Pancreas (tissue), 10 donors: ENCODE measurements at places on chromosomes 12 and 14.

- no peak for DNase-seq
These were observed 79.5 kb downstream of the SINHCAF start for GRCh38 chr12:31246470-31246850.

GRCh38 chr14:68250927-68251768, 431.6 kb downstream of the RAD51B start:
- DNase-seq: no peak

- DNase-seq: peak; percentile 93
These were observed 58.1 kb downstream of the PLEKHG3 start for GRCh38 chr14:64762044-64763034.

- DNase-seq: no peak
These were observed 13.2 kb downstream of the FOXN4 start for GRCh38 chr12:109295764-109296425.

- DNase-seq: no peak
These were observed 779.7 kb upstream of the FLRT2 start for GRCh38 chr14:84750284-84750683.

DNA sequence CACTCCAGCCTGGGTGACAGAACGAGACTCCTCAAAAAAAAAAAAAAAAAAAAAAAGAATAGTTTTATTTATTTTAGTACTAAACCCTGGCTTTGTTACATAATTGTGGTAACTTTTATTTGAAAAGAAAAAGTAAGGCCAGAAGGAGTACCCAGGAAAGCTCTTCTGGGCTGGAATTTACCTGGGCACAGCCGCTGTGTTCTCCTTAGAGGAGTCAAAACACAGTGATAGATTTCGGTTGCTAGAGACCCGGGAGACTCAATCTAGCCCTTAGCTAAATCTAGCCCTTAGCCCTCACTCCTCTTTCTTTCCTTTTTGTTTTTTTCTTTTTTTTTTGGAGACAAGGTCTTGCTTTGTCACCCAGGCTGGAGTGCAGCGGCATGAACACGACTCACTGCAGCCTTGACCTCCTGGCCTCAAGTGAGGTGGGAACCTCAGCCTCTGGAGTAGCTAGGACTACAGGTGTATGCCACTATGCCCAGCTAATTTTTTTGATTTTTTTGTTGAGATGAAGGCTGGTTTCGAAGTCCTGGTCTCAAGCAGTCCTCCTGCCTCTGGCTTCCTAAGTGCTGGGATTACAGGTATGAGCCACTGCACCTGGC, 49.7 kb downstream of the SYNE2 start:
- no peak for DNase-seq

- DNase-seq: no peak
These were observed 236.2 kb downstream of the AKAP6 start for GRCh38 chr14:32565256-32565655.

DNA sequence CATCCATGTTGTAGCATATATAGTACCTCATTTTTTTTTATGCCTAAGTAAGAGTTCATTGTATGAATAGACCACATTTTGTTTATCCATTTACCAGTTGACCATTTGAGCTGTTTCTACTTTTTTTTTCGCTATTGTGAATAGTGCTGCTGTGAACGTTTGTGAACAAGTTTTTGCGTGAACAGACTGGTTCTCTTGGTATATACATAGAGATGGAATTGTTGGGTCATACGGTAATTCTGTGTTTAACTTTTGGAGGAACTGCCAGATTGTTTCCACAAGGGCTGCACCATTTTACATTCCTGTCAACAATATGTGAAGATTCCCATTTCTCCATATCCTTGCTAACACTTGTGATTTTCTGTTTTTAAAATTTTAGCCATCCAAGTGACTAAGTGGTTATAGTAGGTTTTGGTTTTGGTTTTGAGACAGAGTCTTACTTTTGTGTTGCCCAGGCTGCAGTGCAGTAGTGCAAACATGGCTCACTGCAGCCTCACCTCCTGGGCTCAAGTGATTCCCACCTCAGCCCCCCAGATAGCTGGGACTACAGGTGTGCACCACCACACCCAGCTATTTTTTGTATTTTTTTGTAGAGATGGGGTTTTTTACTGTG, 68.3 kb upstream of the AMN start:
- no peak for DNase-seq

DNA sequence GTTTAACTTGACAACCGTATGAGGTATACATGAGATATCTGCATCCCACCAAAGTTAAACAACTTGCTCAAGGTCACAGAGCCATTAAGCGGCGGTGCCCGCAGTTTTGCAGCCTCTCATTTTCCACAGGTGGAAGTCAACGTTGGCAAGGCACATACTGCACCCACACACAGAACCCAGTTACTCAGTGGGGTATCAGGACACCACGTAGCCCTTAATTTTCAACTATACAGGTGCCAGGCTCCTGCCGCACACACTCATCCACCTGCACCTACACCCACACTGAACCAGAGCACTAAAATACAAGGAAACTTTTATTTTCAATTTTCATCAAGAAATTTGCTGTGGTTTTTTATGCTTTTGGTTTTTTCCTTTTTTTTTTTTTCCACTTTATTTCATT, 1.7 kb upstream of the NOP2 start:
- no peak for DNase-seq

- no peak for DNase-seq
These were observed 46.7 kb downstream of the HSPB8 start for GRCh38 chr12:119225454-119225853.

GRCh38 chr12:24489939-24490338, 459.0 kb downstream of the BCAT1 start:
- DNase-seq: no peak

DNA sequence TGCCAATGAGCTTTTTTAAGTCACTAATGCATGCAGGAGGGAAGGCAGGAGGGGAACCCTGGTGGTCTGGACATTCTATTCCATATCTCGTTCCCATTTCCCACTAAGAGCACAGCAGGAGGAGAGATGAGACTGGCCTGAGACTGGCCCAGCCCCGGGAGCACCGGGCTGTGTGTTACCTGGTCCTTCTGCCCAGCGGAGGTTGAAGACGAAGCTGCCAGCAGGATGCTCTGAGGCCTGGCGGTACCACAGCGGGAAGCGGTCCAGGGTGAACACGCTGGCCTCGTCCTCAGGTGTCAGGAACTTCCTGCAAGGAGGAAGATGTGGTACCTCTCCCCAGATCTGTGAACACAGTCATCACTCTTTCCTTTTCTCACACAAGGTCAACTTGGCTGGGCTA, 23.9 kb downstream of the LRTM2 start:
- DNase-seq: peak; percentile 36

DNA sequence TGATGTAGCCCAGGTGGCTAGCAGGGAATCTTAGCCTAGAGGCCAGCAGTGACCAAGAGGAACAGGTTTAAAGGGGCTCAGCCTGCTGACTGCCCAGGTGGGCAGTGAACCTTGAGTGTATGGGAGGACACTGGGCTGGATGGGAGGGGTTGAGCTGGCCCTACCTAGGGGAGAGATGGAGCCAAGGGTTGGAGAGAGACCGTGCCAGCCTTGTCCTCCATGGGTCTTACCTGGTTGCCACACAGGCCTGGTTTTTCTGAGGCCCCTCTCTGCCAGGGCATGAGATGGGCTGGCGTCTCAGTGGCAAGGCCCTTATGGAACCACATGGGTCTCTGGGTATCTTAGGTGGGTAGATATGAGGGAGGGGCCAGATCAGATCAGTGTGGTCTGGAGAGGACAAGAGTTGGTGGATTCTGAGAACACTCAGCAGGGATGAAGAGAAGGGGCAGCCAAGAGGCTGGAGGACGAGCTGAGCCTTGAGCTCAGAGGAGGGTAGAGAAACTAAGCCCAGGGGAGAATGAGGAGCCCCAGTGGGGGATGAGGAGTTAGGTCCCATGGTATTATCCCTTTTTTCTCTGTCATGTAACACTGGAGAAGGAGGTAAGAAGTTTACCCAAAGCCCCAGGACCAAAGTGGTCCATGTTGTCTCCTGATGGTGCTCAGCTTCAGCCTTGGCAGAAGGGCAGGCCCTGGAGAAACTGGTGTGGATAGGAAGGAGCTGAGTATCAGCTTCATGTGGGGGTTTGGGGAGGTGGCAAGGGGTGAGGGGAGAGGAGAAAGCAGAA, 3.7 kb downstream of the GZMB start:
- no peak for DNase-seq

- no peak for DNase-seq
These were observed 28.9 kb downstream of the ANO6 start for GRCh38 chr12:45244561-45245343.

- DNase-seq: no peak
These were observed 14.4 kb downstream of the SPTLC2 start for GRCh38 chr14:77601846-77602619.

DNA sequence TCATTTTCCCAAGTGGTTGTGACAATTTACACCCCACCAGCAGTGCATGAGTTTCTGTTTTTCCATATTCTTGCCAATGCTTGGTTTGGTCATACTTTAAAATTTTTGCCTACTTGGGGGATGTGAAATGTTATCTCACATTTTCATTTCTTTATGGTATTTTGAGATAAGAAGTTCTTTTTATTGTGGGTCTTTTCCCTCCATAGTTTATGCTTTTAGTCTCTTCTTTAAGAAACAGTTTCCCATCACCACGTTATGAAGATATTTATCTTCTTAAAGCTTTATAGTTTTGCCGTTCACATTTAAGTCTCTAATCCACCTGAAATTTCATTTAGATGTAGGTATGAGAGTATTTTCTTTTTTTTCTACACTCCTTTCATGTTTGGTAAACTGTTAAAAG, 95.7 kb downstream of the PPM1A start:
- DNase-seq: no peak

DNA sequence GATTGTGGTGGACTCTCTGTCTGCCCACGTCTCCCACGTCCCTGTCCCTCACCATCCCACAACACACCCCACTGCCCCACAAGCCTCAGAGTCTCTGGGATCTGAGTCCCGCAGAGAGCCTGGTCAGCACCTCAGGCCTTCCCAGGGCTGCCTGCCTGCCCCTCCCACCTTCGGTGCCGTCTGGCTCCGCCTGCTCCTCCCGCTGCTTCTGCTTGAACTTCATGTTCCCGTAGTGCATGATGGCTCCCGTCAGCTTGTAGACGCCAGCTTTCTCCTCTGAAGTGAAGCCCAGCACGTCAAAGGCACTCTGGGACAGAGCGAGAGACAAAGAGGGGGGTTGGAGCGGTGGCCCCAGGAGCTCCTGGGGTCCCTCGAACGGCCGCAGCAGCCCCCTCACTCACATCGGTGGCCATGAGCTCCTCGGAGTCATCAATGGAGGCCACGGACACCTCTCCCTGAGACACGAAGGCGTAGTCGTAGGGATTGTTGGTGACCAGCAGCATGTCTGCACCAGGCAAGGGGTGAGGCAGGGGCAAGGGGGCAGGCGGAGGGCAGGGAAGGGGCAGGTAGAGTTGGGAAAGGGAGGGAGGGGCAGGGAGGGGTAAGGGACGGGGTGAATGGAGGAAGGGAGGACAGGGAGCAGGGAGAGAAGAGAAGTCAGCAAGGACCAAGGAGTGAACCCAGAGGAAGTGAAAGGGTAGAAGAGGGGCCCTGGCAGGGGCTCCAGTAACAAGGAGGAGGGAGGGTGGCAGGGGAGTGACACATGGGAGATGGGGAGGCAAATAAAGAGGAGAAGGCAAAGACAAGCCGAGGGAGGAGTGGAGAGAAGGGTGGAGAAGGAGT, 5.6 kb downstream of the MYH6 start:
- DNase-seq: no peak

GRCh38 chr12:51746416-51746815, 102.1 kb downstream of the FIGNL2 start:
- DNase-seq: no peak

DNA sequence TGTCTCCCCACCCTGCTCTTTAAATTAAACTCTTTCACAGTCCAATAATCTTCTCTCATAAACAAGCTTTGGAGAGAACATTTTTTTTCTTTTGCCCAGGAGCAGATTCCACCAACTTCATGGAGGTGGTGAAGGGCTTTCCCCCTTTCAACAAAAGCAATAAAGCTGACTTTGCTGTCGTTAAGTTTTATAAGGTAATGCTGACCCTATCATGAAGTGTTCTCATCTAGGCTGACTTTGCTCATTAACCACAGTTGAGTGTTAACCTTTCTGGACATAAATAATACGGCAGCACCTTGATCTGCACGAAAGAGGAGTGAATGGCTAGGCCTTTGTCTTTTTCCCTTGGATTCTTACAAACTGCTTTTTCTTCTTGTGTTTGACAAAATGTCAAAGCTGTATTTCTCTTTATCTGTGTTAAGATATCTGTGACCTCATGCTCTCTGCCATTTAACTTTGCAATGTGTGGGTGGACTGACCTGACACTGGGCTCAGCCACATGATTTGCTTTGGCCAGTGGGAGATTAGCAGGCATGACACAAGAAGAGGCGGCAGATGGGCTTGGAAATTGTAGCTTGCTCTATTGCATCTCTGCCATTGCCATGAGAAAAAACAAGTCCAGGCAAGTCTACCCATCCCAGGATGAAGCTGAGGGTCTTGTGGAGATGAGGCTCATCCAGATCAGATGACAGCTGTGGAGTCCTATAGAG, 470.9 kb upstream of the CCDC196 start:
- no peak for DNase-seq

- DNase-seq: no peak
These were observed 991.2 kb downstream of the FLRT2 start for GRCh38 chr14:86521031-86521730.

DNA sequence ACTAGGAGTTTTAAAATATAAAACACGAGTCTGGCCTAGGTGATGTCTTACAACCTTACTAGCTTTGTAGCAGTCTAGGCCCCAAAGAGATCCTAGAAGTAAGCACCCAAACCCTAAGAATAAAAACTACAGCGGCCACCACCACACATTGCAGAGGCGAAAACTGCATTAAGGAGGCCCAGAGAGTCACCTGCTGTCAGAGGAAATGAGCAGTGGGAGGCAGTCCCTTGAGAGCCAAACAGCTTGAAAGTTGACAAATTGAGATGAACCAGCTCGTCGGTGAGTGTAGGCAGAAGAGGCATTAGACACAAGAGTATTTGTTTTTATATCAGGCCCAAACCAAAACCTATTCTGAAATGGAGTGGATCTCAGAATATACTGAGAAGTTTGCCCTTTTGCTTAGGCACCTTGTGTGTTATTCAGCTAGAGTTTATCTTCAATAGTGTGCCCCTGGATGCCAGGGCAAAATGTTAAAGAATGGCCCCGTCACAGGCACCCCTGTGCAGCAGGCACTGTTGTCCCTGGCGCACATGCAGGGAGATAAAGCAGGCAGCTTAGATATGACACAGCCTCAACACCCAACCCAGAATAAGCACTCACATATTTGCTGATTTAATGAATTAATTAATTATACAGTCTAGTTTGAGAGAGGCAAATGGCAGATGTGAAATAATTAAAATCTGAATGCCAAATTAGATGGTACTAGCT, 56.7 kb downstream of the TTC7B start:
- DNase-seq: no peak

DNA sequence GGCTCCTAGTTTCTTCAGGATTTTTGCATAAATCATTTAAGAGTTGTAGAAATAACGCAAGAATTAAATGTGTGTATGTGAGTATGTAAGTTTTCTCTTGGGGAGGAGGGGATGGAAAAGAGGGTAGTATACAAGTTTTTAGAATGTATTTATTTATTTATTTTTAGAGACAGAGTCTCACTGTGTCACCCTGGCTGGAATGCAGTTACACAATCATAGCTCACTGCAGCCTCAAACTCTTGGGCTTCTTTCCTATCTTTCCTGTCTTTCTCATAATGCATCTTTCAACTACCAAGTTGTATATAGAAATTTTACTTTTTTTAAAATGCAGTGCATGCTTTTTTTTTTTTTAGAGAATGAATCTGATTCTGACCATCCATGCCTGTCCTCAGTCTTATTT, 269.0 kb upstream of the GARIN2 start:
- DNase-seq: no peak
